ENCODE measurements at places on chromosomes 6 and 20.

- no peak for DNase-seq
Measured at GRCh38 chr6:78829407-78829806, 37.9 kb upstream of the IRAK1BP1 start.

DNA sequence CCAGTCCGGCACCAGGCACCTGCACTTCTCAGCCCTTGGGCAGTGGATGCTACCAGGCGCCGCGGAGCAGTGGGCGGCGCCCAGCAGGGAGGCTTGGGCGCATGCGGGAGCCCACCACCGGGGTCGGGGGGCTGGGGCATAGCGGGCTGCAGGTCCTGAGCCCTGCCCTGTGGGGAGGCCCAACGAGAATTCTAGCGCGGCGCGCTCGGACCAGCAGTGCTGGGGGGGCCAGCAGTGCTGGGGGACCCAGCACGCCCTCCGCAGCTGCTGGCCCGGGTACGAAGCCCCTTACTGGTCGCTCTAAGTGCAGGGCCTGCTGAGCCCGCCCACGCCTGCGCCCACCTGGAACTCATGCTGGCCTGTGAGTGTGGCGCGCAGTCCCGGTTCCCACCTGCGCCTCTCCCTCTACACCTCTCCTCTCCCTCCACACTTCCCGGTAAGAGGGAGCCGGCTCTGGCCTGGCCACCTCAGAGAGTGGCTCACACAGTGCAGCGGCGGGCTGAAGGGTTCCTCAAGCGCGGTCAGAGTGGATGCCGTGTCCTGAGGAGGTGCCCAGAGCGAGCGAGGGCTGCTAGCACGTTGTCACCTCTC lies 28.5 kb upstream of the SERPINB1 start:
- no peak for DNase-seq

DNA sequence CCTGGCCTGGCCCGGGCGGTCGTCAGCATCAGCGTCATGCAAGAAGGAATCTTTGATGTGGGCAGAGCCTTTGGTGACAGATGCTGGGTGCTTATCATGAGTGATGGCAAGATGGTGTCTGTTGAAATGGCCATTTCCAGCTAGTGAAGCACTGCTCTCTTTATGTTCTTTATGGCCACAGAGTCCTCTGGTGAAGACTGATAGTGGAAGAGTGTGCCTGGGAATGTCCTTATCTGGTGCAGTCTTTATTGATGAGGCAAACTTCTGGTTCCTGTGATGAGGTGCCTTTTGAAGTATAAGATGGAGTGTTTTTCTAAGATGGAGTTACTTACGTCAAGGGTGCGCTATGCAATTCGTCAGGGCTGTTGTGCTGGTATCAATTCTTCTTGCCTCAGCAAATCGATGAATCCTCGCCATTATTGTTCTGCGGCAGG lies 22.6 kb upstream of the CCR6 start:
- no peak for DNase-seq

GRCh38 chr6:111673937-111674336 lies 68.3 kb upstream of the TRAF3IP2 start:
- no peak for DNase-seq

GRCh38 chr6:35765739-35766138 lies 10.7 kb upstream of the CLPSL2 start:
- DNase-seq: no peak
